ENCODE measurements at places on chromosomes 16 and 17.

GRCh38 chr17:36182176-36183000 is 6.0 kb upstream of the TBC1D3B start:
- DNase-seq: no peak

- DNase-seq: no peak
Measured at GRCh38 chr16:47019568-47019967, 46.1 kb upstream of the DNAJA2 start.

GRCh38 chr17:75515496-75516254 is at the start of gene CASKIN2:
CASKIN2 (minus strand) TSS chr17:75515537; CDS start chr17:75513804, 1,733 bp downstream.
- peak; percentile 82 for DNase-seq

GRCh38 chr16:75298267-75298666 is 46.8 kb upstream of the BCAR1 start:
- DNase-seq: no peak

- no peak for DNase-seq
Measured at GRCh38 chr17:82416771-82417170, 1.4 kb upstream of the HEXD start.

DNA sequence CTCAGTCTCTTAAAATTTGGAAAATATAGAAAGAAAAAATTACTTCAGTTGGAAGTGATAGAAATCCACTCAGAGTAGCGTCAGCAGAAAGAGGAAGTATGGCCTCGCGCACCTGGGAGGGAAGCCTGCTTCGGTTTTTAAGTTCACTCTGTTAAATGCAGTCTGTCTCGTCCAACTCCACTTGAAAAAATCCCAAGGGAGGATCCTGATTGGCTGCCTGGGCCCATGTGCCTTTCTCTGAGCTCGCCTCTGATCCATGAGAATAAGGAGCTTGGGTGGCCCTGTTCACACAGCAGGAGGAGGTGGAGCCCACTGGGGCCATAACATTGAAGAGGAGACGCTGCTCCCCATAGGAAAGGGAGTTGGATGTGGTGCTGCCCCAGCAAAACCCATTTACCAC is 40.7 kb downstream of the DNAJA2 start:
- DNase-seq: no peak

- DNase-seq: no peak
Measured at GRCh38 chr16:77033516-77033915, 157.5 kb upstream of the MON1B start.

GRCh38 chr17:6894206-6894528 is 62.6 kb upstream of the TEKT1 start:
- no peak for DNase-seq

- DNase-seq: no peak
Measured at GRCh38 chr16:84593825-84594724, 23.8 kb downstream of the COTL1 start.

- DNase-seq: peak; percentile 51
Measured at GRCh38 chr17:48724251-48725003, 1.4 kb downstream of the PRAC2 start.

GRCh38 chr16:82037666-82038065 is 2.6 kb downstream of the HSD17B2 start:
- no peak for DNase-seq

- DNase-seq: no peak
Measured at GRCh38 chr17:82930924-82931698, 91.3 kb upstream of the ZNF750 start.

DNA sequence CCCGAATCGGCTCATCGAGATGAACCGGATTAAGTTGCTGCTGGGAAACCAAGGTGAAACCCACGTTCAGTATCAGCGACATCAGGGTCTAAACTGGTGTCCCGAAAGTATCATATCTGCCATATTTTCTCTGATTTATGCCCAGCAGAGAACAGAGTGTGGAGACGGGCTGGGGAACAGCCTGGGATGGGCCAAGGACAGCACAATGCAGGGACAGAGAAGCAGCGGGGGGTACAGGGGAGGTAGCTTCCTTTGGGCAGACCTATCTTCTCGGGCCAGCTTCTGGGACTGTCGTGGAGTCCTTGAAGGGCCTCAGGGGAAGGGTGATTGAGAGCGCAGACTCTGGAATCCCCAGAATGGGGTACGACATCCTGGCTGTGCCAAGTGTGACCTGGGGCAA is 17.5 kb upstream of the MLKL start:
- DNase-seq: no peak

DNA sequence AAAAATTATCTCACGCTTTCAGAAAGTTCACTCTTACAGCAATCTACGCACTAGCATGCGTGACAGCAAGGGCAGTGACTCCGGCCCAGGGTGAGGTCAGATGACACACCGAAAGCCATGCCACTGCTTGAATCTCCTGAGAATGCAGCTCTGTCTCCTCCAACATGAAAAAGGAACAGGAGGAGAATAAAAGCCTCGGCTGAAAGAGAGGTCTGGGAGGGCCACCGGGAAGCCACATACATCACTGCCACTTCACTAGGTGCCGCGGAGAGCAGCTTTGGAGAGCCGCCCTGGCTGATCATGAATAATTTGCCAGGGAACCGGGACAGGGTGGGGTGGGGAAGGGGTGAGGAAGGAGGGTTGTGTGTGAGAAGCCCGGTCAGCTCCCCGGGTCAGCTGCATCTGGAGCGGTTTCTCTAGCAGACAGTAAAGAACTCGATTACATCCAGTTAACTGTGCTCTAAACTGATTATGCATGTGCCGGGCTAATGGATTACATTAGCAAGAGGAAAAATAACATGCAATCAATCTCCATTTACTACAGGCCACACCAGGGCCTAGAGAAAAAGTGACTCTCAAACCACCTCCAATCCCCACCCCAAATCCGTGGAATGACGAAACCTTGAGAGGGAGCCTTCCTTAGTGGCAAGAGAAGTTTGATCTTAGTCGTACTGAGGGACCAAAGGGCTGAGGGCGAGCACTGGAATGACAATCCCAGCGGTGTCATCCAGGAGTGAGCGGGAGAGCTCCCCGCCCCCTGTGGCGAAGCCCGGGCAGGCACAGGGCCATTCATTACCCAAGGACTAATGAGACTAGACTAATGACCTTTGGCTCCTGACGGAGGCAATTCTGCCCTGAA is 100.3 kb downstream of the ZFHX3 start:
- no peak for DNase-seq

- DNase-seq: no peak
Measured at GRCh38 chr17:27338536-27338985, 44.6 kb downstream of the WSB1 start.

GRCh38 chr16:29775742-29776408 is 2.2 kb upstream of the ZG16 start:
- DNase-seq: no peak

DNA sequence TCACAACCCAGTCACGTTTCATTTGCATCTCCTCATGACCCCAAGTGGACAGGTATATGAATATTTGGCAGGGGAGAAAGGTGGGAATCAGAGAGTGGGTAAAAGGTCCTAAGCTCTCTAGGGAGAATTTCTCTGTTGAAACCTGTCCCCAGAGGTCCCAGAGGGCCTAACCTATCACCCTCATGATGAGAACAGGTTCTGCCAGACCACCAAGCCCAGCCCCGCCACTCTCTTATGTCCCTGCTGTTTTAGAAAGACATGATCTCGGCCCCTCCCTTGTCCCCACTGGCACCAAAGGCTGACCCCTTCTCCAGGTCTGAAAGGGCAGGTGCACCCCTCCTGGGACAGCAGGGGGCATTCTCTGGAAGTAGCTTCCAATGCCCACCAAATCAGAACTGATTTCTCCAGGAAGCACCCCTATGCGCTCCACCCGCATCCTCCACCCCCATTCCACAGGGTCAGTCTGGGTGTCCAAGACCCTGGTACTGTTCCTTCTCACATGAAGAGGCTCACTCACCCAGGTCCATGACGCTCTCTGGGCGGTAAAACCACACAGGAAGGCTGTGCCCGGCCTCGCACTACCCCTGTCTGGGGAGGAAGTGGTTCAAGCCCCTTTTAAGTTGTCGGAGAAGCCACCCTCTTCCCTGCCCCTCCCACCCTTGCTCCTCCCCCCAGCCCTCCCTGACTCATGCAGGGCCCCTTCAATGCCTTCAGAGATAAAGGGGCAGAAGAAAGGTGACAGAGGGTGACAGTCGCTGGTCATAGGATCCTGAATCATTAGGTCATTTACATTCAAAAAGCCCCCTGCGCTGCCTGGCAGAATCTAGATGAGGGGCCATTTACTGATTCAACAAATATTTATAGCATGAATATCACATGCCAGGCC is at the start of gene CCR7:
CCR7 (minus strand) TSS at position 590 of the 886 bp plus-strand sequence; CDS start at position 527, 63 bp downstream.
- no peak for DNase-seq

DNA sequence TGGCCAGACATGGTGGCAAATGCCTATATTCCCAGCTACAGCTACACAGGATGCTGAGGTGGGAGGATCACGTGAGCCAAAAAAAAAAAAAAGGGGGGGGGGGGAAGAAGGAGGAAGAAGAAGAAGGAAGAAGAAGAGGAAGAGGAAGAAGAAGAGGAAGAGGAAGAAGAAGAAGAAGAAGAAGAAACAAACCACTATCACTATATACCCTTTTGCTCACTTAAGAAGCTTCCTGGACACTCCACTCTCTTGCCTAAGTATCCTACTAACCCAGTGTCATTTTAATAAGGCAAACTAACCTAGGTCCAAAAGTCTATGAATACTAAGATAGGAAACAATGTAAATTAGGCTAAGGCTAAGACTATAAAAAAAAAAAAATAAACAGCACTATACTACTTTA is 54.8 kb downstream of the GPATCH8 start:
- DNase-seq: no peak

DNA sequence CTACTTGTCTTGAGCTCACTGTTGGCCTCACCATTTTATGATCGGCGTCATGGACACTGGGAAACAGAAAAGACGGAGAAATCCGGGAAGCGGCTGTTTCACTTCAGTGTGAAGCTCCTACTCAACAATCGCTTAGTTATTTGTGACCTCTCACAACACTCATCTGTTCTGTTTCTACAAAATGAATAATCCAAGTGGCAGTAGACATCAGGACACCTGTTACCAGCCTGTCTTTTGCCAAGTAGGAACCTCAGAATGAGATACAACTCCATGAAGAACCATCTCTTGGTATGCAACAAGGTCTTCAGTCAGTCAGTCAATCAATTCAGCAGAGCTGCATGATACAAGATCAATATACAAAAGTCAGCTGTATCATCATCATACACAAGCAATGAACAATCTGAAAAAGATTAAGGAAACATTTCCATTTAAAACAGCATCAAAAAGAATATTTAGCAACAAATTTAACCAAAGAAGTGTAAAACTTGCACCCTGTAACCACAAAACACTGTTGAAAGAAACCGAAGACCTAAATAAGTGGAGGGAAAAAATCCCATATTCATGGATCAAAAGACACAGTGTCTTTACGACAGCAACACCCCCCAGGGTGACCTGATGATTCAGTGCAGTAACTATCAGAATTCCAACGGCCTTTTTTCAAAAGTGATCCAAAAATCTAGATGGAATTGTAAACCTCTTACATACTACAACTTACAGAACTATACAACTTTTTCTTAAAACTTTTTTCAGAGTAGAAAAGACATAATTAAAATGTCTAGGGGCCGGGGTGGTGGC is 63.4 kb downstream of the ANKRD11 start:
- no peak for DNase-seq

- DNase-seq: no peak
Measured at GRCh38 chr17:62780951-62781350, 27.2 kb downstream of the MARCHF10 start.

DNA sequence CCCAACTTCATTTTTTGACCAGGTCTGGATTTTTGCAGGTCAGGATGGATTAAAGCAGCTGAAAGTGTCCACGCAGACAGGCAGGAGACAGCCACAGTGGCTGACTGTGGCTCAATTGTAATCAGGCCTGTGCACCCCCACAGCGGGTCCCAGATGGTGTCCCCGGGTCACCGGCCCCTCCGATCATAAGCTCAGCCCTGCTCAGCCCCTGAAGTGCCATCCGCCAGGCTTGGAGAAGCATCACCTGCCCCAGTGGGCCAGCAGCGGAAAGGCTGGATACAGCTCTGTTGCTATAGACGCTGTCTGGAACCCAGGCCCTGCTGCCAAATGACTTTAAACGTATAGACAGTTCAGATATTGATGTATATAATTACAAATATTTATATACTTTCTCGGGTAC is 60.6 kb downstream of the RPH3AL start:
- no peak for DNase-seq

DNA sequence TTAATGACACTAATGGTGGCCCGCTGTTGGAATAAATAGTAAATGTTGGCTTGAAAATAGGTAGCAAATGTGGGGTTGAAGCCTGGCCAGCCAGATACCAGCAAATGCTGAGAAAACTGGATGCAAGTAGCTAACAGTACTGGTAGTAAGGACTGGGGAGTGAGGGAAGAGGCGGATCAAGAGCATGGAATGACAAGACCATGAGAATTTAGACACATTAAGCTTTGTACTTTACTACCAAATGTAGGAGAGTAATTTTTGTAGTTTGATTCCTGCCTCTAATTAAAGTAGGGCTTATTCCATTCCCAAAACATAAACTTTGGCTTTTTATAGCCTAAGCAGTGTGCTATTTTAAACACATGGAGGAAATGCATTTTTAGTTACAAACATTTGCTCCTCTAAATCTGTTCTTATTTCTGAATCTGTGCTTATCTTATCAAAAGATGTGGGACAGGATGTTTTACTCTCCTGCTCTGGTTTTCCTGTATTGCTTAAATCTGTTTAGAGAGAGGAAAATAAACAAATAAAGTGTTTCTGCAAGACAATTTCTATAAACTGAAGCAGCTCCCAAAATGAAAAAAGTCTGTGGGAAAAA is 44.1 kb downstream of the CFDP1 start:
- no peak for DNase-seq

DNA sequence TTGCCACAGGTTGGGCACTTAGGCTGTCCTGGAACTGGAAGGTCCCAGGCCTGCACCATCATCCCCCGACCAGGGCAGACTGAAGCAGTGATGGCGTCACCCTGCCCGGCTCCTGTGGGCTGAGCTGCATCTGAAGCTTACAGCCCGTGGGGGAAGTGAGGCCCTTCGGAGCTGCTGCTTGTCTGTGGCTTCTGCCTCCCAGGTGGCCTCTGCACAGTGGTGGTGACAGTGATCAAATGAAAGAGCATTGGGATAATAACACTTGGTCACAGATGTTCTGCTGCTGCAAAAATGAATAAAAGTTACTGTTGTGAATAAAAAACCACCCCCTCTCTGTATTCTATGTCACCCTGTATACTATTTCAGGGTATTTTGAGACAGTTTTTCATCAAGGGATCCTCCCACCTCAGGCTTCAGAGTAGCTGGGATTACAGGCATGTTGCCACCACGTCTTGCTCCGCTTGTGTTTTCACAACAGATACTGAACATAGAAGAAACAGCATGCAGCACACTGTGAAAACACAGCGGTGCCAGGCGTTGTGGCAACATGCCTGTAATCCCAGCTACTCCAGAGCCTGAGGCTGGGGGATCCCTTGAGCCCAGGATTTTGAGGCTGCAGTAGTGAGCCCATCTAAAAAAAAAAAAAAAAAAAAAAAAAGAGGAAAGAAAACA is 165.0 kb downstream of the LGALS9B start:
- no peak for DNase-seq

DNA sequence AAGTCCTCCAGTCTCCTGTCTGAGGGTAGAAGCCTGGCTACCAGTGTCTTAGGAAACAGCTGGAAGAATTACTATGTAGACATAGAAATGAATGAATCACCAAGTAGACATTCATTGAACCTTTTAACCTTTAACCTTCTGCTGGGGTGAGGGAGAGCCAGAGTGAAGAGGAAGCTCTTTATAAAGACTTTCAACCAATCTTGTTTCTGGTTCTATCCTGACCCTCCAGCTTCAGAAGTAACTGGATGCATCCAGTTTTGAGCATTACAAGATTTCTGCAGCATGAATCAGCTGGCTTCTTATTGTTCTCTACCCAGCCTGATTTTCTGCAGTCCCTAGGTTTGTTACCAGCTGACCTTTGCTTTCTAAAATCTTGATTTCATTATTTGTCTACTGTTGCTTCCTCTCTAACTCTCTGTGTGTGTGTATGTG is 8.5 kb downstream of the TEKT1 start:
- peak; percentile 26 for DNase-seq

- DNase-seq: no peak
Measured at GRCh38 chr16:1430759-1431496, at the start of gene PERCC1. PERCC1 (plus strand) TSS chr16:1431078; CDS start chr16:1432594, 1,516 bp downstream.
